SJSA1 (cell line): ENCODE measurements at places on chromosomes 1 and 21.

DNA sequence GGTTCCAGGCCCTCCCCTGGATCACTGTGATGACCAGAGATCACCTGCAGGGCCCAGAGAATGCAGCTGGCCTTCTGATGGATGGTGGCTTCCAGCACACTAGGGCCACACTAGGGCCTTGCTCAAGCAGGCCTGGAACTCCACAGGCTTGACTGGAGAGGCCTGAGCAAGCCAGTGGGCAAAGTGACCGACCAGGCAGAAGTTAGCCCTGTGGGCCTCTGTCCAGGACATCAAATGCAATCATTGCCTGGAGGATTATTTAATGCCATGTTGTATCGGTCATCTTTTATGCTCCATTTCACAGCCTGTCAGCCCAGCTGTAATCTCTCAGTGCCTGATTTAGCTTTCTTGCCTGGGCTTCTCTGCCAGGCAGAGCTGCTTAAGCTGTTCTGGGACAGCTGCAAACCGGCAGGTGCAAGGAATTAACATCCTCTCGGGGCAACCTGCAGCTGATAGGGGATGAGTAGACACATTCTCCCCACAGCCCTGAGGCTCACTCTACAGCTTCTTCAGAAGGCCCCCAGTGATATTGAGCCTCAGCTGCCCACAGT is 17.7 kb downstream of the NENF start:
- DNase-seq, result no peak

DNA sequence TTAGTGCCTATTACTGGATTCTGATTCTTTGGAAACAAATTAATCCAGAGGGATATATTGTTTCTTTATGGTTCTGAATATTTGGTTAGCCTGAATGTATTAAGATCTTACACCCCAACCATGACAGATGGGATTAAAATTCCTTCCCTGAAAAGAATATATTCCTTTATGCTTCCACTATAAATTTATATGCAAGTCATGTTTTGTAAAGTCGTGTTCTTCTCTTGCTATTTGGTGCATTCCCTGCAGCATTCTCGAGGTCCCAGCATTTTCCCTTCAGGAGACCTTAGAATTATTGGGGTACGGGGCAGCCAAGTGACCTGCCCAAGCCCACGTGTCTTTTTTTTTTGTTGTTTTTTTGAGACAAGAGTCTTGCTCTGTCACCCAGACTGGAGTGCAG is 62.4 kb downstream of the DISC1 start:
- DNase-seq, result no peak

GRCh38 chr1:38915352-38915948 is 26.2 kb downstream of the RHBDL2 start:
- no peak for DNase-seq

- no peak for DNase-seq
These were observed 45.5 kb upstream of the SPOCD1 start for GRCh38 chr1:31861346-31861745.

GRCh38 chr1:21468599-21468998 is 28.7 kb downstream of the NBPF3 start:
- DNase-seq, result no peak

DNA sequence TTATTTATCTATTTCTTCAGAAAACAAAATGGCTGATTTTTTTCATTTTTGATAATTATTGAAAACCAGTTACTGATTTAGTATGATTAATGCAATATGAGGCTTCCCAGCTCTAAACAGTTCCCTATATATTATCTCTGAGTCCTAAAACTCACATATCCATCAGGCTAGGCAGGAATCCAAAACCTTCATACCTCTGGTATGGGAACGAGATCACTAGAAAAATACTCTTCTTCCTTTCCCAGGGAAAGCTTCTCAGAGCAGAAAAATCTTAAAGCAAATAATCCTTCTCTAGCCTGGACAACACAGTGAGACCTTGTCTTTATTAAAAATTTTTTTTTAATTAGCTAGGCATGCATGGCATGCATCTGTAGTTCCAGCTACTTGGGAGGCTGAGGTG is 42.5 kb downstream of the KDM5B start:
- DNase-seq, result no peak

DNA sequence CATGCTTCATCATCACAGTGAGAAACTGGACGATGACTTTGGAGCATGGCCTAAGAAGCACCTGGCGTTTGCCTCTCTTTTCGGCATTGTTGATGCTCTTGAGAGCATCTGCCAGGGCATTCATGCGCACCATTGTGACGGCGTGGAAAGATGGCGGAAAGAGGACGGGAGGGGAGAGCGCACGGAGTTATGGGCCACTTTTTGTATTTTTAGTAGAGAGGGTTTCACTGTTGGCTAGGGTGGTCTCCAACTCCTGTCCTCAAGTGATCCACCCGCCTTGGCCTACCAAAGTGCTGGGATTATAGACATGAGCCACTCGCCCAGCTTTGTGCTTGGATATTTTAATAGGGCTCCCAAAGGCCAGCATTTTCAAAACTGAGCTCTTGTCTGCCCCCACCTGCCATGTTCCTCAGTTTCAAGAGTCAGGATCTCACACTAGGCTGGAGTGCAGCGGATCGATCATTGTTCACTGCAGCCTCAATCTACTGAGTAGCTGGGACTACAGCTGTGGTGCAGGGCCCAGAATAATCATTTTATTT is 5.3 kb downstream of the RPS8 start:
- no peak for DNase-seq

- DNase-seq, result no peak
These were observed 81.7 kb downstream of the SSBP3 start for GRCh38 chr1:54324251-54325140.

- no peak for DNase-seq
These were observed 313.8 kb downstream of the S1PR1 start for GRCh38 chr1:101550581-101550980.
